ENCODE measurements at places on chromosomes 1 and 21. TPM values are rescaled to one million over a fixed set of nuclear protein-coding genes. Genes with fewer than 3 reads are reported as not detected.

DNA sequence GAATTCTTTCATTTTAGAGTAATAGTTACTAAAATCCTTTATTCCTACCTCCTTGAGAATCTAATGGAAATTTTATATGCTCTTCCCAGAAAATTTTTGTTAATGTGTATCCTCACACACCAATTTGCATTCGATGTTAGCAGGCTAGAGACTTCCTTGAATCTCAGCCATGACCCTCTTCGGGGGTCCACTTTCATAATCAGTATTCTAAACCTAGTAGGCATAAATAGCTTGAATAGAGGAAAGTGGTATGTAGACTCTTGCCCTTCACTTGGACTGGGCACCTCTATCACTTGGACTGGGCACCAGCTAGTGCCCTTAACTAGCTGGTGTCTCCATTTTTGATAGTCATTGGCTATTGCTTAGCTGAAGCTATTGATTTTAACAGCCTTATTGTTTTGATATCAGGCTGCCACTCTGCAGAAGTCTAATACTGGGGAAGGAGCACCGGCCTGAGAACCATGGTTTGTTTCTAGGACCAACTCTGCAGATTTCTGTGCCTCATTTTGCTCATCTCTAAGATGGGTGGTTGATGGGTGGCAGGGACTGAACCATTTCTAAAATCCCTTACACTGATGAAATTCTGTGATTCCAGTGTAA is 42.8 kb downstream of the MRPL39 start:
- DNase-seq, result no peak

GRCh38 chr1:208036918-208037766 is 126.2 kb upstream of the CD34 start:
- DNase-seq, result no peak

ST6GALNAC5 gene
- total RNA-seq, result 10.8 TPM

DNA sequence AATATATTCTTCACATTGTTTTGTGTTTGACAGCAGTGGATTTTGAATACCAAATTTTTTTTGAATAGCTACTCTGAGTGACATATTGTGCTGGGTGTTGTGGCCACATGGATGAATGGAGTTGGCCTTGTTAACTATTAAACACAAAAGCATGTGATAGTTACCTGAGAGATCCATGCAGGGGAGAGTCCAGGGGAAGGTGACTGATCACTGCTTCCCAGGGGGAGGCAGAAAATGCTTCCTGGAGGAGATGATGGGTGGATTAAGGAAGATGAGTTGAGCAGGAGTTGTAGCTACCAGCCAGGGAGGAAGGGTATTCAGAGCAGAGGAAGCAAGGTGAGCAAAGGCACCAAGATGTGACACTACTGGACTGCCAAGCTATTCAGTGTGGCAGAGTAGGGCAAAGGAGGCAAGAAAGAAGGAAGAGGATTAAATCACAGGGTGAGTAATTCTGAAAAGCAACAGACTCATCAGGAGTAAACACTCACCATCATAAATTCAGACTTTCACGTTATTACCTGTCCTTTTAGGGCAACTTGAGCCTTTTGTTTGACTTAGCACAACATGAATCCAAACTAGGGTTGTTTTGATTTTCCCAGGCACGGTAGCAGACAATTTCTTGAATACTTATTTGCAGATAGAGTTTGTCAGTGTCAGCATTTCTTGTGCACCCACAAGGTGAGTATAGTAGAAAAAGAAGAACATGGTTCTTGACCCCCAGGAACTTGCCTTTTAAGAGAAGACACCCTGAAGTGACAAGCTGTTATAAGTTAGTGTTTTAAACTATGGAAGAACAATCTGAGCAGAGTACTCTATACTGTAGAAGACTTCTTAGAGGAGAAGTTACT is 4.2 kb downstream of the CD46 start:
- DNase-seq, result no peak

GRCh38 chr1:200905411-200906052 is 10.8 kb downstream of the INAVA start:
- DNase-seq, result no peak

GRCh38 chr1:241652012-241652411 is at the start of gene WDR64:
TSS of gene WDR64 (plus strand) at chr1:241652281. CDS start at chr1:241652485, 204 bp downstream.
- DNase-seq, result no peak

Measured in kidney epithelial cell (primary cell).